ENCODE measurements at places on chromosomes 6 and 20.

GRCh38 chr20:34974246-34974645 is 18.6 kb downstream of the MYH7B start:
- no peak for DNase-seq

DNA sequence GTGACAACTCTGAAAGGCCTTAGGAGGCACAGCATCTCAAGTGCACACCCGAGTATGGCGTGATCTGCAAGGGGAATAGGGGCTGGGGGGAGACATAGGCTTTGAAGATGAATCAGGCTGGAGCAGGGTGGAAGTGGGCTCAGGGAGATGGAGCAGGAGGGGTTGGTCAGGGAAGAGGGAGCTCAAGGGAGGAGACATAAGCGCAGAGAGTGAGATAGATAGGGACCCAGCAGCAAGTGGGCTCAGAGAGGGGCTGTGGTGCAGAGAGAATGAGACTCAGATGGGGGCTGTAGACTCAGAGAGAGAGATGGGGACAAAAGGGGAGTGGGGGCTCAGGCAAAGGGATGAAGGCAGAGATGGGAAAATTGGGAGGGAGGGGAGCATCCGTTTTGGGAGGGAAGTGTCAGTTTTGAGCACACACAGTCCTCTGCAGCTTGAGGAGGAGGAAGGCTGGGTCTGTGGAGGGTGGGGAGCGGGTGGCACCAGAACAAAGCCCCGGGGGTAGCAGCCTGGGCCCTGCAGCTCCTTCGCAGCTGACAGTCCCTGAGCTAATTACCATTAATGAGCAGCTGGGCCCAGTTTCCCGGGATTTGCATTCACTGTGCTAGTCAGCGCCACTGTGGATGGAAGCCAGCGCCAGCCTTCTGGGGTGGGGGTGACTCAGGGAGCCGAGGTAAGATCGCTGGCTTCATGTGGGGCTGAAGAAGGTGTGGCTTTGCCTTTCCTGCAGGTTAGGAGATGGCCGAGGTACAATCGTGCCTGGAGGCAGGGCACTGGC is 18.7 kb downstream of the SRXN1 start:
- DNase-seq: no peak

DNA sequence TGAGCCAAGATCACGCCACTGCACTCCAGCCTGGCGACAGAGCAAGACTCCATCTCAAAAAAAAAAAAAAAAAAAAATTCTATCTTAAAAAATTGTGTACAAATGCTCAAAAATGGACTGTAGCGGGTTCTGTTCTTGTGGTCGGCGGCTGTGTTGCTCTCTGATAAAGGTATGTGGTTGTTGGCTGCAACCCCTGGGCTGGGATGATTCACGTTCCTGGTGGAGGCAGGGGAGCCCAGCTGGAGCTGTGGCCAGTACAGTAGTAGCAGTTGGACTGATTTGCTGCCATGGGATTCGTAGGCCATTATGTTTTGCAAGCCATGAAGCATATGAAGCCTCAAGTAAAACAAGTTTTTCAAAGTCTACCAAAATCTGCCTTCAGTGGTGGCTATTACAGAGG is 22.3 kb downstream of the MDN1 start:
- no peak for DNase-seq

DNA sequence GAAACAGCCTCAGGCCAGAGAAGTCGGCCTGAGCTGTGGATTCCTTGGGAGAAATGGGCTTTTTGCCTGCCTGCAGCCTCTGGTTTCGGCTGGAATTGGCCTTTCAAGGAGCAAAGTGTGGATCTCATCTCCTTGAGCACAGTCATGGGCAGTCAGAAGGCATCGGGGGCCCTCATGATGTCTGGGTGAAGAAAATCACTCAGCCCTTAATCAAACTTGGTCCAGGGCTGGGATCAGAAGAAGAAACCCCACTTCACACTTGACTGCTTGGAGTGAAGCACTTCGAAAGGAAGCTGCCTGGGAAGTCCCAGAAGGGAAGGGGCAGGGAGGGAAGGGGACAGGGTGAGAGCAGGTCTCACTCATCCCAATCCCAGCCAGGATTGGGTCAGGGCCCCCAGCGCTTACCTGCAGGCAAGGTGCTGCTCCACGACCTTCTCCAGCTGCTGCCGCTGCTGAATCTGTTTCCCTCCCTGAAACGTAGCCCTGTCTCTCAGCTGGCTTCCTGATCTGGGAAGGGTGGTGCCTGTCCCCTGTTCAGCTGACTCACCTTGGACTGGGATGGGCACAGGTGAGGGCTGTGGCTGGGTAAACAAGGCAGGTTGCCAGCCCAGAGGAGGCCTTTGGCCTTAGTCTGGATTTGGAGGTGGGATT is at the start of gene SDCBP2:
SDCBP2 (minus strand) TSS at position 460 of the 651 bp plus-strand sequence. CDS start 8,723 bp downstream, outside the sequence.
- DNase-seq: no peak

- DNase-seq: no peak
These were observed 31.9 kb downstream of the C6orf89 start for GRCh38 chr6:36917541-36918193.

- DNase-seq: no peak
These were observed 151.8 kb upstream of the HEY2 start for GRCh38 chr6:125597411-125598253.

DNA sequence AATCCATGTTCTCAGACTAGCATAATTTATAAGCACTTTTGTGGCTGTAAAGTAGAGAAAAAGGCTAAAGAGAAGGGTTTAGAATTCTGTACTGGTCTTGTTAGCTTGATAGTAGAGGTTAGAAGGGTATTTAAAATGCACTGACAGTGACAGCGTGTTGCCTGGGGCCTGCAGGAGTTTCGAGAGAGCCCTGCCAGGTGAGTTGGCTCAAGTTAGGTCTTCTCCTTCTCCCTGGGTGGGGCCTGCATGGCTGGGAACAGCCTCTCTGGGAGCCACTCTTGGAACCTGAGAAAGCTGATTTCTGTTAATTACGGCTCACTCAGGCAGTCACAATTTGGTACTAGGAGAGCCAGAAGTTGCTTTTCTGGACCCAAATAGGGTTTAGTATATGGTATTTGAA is 103.7 kb downstream of the ARID1B start:
- DNase-seq: no peak

DNA sequence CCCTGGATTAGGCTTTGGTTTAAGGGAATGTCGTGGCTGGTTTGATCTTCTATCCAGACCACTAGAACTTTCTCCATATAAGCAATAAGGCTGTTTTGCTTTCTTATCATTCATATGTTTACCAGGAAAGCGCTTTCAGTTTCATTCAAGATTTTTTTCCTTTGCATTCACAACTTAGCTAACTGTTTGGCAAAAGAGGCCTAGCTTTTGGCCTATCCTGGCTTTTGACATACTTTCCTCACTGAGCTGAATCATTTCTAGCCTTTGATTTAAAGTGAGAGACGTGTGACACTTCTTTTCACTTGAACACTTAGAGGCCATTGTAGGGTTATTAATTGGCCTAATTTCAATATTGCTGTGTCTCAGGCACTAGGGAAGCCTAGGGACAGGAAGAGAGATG is 1.7 kb upstream of the FAM50B start:
- DNase-seq: no peak

- no peak for DNase-seq
These were observed 53.9 kb upstream of the SMIM28 start for GRCh38 chr6:138323821-138324220.

GRCh38 chr6:116266803-116267202 is 12.9 kb downstream of the TSPYL1 start:
- no peak for DNase-seq

DNA sequence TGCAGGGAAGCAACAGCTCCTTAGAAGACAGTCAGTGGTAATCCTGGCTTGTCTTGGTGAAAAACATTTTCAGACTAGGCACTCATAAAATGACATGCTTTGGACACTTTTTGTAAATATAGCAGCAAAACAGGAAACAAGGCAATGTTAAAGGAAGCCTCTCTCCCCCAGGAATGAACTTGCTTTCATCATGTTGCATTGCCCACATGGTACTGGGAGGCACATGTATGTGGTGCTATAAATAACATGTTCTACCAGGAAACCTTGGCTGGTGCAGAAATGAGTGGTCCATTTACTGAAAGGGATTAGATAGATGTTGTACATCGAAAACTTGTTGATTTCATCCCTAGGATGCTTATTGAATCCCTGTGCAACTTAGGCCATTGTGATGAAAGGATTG is 121.4 kb upstream of the RREB1 start:
- no peak for DNase-seq

GRCh38 chr20:44646641-44647274 is 4.7 kb downstream of the ADA start:
- peak; percentile 24 for DNase-seq

GRCh38 chr6:79421707-79422484 is 115.3 kb downstream of the LCA5 start:
- peak; percentile 80 for DNase-seq

GRCh38 chr6:53391170-53391569 is 42.4 kb upstream of the ELOVL5 start:
- no peak for DNase-seq

DNA sequence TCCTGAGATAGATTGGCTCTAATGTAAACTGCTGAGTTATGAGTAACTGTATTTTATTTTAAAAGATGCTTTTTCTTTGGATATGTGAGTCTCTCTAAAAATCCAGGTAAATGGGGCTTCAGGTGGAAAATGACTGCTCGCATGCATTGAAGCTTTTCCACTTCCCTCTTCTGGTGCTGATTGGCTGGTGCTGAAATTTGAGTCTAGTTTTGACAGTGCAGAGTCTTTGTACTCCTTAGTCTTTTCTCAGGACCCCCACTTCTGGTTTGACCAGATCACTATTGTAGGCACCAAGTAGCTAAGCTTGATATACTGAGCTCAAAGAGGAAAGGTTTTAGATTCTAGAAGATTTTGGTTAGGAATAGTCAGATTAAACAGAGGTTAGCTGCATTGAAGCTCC is 60.7 kb upstream of the TULP4 start:
- no peak for DNase-seq

DNA sequence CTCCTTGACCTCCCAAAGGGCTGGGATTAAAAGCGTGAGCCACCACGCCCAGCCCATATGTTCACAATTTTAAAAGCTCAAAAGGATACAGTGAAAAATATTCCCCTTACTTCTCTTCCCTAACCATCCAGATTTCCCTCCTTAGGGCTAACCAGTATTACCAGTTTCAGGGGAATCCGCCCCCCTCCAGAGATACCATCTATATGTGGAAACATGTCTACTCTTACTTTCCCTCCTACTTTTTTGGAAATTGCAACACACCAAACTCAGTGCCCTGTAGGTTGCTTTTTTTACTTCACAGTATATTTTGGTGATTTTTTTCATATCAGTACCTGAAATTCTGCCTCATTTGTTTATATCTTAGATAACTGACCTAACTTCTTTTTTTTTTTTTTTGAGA is 6.9 kb upstream of the RPL10A start:
- no peak for DNase-seq

DNA sequence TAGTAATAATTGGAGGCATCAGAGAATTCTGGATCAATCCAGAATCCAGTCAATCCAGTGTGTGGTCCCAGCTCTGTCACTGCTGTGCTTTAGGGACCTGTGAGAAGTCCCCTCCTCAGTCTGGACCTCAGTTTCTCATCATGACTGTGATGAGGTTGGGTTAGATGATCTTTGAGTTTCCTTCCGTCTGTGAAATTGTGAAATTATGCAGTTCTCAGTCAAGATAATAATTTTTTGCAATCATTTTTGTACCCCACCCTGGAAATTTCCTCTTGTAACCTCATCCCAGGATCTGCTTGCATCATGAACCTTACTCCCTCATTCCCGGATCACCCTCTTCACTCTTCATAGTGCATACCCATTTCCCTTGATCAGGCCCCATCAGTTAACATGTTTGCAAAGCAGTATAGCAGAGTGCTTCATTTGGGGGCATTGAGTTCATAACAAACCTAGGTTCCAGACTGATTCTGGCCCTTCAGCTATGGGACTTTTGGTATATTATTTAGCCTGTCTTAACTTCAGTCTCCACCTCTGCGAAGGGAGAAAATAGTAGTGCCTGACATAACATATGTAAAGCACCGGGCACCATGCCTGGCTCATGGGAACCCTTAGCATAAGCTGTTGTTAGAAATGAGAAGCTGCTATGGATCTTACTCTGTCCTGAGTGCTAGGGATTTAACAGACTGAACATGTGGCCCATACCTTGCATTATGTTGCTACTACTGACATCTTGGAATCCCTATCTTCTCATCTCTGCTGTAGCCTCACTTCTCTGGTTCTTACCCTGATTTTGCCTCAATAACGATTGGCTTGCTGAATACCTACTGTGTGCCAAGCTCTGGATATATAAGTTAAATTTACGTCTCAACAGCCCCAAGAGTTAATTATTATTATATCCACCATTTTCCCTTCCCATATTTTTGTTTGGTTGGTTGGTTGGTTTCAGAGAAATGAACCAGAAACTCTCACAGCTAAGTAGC is 1.3 kb downstream of the ZNF76 start:
- DNase-seq: no peak

GRCh38 chr6:31901415-31901952 is 402 bp downstream of the ZBTB12 start:
- DNase-seq: no peak

GRCh38 chr6:133764008-133764753 is 124.7 kb upstream of the TCF21 start:
- no peak for DNase-seq

- no peak for DNase-seq
These were observed 27.8 kb upstream of the RNF144B start for GRCh38 chr6:18359237-18359885.

GRCh38 chr6:7528565-7528964 is 12.9 kb upstream of the DSP start:
- DNase-seq: no peak

- no peak for DNase-seq
These were observed 169.5 kb downstream of the SLC24A3 start for GRCh38 chr20:19381947-19382346.

DNA sequence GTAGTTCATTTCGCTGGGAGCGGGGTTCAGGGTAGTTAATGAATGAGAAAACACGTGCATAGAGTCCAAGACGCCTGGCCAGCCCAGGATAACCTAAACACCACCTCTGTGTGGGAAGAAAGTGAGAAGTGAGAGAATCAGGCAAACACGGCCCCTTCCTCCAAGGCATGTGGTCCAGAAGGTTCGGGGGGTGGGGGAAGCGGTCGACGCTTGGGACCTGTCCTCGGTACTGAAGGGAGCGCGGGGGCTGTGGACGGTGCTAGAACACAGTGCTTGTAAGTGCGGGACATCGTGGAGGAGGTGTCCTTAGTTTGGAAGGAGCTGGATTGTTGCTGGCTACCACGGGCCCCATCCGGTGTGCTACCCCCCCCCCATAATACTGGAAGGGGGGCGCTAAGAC is 1.7 kb upstream of the VSTM2L start:
- no peak for DNase-seq

DNA sequence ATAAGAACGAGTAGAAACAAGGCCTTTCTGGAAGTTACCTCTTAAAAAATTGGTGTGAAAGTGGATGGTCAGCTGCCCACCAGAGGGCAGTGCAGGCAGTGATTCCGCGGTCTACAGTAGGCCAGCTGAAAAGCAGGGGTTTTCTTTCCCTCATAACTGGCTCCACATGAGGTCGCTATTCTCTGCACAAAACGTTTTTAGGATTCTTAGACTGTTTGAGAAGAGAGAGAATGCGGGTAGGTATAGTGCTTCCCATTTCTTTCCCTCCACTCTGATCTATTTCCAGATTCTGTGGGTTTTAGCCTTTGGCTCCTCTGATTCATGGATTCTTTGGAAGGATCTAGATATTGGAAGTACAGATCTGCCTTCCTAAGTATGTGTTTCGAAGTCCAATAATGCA is 14.2 kb downstream of the FIG4 start:
- DNase-seq: peak; percentile 80

- no peak for DNase-seq
These were observed 50.2 kb downstream of the MYLIP start for GRCh38 chr6:16179063-16179462.

Data from HFF-Myc (cell line).